ENCODE measurements at places on chromosomes 6 and 20.

DNA sequence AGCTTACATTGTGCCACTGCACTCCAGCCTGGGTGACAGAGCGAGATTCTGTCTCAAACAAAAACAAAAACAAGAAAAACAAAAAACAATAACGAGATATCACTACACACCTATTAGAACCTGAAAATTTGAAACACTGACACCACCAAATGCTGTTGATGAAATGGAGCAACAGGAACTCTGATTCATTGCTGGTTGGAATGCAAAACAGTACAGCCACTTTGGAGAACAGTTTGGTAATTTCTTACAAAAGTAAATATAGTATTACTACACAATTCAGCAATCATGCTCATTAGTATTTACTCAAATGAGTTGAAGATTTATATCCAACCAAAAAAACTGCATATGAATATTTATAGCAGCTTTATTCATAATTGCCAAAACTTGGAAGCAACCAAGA is 135.8 kb upstream of the AKIRIN2 start:
- DNase-seq, result no peak

GRCh38 chr6:105459049-105459448 is 56.2 kb upstream of the PREP start:
- DNase-seq, result no peak

- DNase-seq, result peak; percentile 67
These were observed 2.7 kb upstream of the COL12A1 start for GRCh38 chr6:75208298-75209183.

DNA sequence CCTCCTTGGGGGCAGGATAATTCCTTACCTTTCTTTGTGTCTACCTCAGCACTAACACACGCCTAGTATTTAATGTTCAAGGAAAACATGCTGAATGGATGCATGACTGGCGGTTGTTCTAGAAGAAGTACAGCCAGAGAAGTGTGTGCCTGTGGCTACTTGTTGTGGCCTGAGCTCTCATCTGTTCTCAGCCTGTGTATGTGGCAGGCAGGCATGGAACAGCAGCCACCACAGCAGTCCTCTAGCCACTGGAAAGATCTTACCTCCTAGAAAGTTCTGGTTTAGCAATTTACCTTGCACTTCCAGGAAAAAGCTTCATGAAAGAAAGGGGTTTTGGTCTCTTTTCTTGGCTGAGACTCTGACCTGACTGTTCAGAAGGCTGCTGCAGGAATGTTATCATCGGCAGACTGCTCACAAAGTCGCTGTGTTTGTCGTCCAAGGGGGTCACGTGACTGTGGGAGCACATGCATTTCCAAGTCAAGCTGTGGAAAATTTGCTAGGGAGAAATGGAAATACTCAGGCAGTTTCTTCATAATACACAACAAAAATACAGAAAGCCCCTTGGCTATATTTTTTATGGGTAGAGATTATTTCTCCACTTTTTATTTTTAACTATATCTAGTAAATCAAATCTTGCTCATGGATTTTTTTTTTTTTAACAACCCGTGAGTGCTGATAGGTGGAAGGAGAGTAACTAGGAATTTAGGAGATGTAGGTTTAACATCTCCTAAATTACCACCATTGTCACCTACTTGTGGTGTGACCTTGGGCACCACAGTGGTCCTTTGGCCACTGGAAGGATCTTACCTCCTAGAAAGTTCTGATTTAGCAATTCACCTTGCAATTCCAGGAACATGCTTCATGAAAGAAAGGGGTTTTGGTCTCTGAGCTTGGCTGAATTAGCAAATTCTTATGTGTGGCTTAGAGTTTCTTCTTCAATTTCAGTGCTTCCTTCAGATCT is 110.8 kb upstream of the GPR6 start:
- DNase-seq, result no peak

GRCh38 chr6:18107061-18107460 is 15.4 kb downstream of the NHLRC1 start:
- no peak for DNase-seq

- no peak for DNase-seq
These were observed 72.3 kb downstream of the SNX5 start for GRCh38 chr20:17896193-17896723.

- no peak for DNase-seq
These were observed 29.2 kb downstream of the C6orf141 start for GRCh38 chr6:49579649-49580048.

GRCh38 chr6:43805699-43806042 is 35.7 kb downstream of the VEGFA start:
- DNase-seq, result no peak

- no peak for DNase-seq
These were observed 9.6 kb upstream of the BAG2 start for GRCh38 chr6:57162516-57162915.

DNA sequence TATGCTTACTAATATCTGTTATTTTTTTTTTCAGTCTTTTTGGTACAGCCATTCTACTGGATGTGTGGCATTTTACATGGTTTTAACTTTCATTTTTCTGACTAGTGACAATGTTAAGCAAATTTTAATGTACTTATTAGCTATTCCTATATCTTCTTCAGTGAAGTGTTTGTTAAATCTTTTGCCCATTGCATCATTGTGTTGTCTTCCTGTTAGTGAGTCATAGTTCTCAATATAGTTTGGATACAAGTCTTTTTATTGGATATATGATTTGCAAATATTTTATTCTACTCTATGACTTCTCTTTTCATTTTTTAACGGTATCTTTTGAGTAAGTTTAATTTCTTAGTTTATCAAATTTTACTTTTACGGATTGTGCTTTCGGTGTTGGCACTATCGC is 519.4 kb downstream of the CDKAL1 start:
- no peak for DNase-seq

GRCh38 chr6:28258877-28259777 is at the start of gene NKAPL:
NKAPL (plus strand) TSS chr6:28259297; CDS start chr6:28259372, 75 bp downstream.
- peak; percentile 43 for DNase-seq

DNA sequence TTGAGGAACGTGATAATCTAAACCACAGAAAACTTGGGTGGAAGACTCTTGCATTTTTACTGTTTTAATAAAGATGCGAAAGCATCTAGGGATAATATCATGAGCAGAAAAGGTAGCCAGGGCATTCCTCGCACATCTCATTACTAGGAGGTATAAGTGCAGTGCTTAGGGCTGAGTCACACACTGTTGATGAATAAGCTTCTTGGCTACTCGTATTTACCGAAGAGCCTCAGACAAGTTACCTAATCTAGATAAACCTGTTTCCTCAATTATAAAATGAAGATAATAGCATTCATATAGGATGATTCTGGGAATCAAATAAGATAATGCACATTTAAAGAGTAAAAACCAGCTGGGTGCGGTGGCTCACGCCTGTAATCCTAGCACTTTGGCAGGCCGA is 780 bp upstream of the KIAA0319 start:
- DNase-seq, result no peak

- no peak for DNase-seq
These were observed 28.1 kb upstream of the AKIRIN2 start for GRCh38 chr6:87729965-87730719.

- DNase-seq, result no peak
These were observed 85.6 kb downstream of the PFDN4 start for GRCh38 chr20:54293526-54293925.

DNA sequence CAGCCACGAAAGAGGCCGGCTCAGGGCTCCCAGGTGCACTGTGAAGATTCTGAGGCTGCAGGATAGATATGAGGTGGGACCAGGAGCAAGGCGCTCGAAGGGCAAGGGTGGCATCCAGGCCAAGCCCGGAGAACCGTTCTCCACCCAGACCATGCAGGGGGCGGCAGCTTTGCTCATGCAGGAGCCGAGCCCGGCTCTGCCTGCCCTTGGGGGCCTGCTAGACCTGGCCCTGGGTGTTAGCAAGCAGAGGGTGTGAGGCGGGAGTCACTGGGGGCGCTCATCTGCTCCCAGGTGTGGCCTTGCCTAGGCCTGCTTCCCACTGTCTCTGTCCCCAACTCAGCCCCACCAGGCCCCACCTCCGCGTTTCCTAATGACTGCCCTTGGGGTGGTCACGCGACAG is 59.4 kb downstream of the WDR27 start:
- no peak for DNase-seq

DNA sequence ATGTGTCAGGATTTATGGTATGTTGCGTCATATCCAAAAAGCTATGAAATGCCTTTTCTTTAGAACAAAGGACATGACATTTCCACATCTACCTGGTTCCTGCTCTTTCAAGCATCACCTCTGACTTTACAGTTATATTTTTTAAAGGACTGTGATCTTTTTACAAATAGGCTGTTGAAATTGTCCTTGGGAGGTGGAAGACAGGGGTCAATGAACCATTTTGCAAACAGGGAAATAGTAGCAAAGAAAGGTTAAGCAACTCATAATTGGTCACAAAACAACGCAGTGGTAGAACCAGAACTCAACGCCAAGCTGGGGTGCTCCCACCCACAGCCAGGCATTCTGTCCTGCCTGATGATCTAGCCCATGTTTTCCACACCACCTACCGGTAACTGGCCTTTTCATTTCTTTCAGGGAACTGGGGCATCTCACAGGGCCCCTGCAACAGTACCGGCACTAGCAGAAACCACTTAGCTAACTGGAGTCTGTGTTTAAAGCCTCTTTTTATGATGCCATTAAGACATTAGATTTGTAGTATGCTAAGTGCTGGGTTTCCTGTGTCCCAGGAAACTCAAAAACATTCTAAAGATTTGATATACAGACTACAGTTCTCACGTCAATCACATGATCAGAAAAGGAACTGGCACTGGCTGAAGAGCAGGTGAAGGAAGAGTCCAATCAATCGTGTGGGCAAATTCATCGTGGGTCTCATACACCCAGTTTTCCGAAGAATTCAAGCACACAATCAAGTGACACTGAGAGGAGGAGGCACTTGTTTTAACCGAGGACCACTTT is 13.9 kb downstream of the ZNF217 start:
- no peak for DNase-seq

DNA sequence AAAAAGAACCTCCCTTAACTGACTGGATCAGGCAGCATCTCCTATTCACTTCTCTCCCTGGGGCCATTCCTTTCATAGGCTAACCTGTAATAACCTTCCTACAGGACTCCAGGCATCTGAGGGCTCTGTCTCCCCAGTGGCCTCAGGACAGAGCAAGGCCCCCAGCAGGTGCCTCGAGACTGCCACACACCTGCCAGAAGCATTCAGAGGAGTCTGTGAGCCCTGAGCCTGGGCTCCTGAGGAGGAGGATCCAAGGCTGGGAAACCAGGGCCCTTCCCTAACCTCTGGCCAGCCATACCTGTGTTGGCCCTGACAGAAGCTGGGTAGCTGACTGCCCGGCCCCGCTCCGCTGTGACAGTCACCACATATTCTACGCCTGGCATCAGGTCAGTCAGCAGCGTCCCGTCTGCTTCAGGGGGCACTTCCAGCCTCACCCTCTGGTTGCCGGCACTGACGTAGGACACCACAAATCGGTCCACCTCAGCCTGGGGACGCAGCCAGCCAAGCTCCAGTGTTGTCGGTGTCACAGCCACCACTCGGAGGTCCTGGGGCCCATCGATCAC is 20.6 kb downstream of the TNXB start:
- DNase-seq, result no peak

GRCh38 chr6:20444786-20445271 is 43.1 kb downstream of the E2F3 start:
- DNase-seq, result no peak

GRCh38 chr6:44470115-44470464 is 82.6 kb downstream of the CDC5L start:
- DNase-seq, result no peak

GRCh38 chr20:23114448-23115082 is 28.4 kb upstream of the CD93 start:
- DNase-seq, result no peak

- DNase-seq, result no peak
These were observed 145.1 kb upstream of the ZNF184 start for GRCh38 chr6:27617700-27618689.

- DNase-seq, result peak; percentile 5
These were observed 45.9 kb upstream of the MC3R start for GRCh38 chr20:56202493-56203077.

DNA sequence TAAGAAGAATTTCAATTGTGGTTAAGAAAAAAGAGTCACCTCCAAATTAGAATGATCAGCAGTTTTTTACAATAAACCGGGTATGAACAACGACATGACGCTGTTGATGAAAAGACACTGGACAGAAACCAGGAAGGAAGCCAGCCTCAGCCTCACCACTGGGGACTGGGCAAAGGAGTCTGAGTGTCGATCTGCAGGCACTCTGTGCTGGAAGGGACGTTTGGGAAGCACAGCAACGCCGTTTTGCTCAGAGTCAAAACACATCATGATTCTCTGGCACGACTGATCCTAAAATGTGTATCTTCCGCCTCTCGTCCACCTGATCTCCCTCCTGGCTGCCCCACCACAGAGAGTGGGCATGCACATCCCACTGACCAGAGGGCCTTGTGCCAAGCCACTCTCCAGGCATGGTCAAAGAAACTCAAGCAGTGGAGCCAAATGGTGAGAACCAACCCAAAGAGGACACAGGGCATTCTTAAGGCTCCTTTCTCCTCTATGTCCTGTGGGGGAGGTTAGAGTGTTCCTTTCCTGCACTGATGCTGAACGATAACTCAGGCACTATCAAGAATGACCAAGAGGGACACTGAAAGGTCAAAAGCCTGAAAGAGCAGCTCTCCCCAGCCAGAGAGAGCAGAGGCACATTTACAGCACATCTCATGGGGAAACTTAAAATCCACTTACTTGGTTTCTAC is 68.8 kb downstream of the AGPAT4 start:
- DNase-seq, result no peak

- DNase-seq, result no peak
These were observed 52.5 kb downstream of the ATG5 start for GRCh38 chr6:106273087-106273486.

- DNase-seq, result no peak
These were observed 15.8 kb upstream of the CEP162 start for GRCh38 chr6:84243240-84243639.

GRCh38 chr20:11686820-11687543 is 230.7 kb upstream of the BTBD3 start:
- peak; percentile 8 for DNase-seq

- DNase-seq, result peak; percentile 85
These were observed 17.3 kb downstream of the GABRR2 start for GRCh38 chr6:89297695-89298351.

- DNase-seq, result peak; percentile 6
These were observed 120.0 kb downstream of the SIM1 start for GRCh38 chr6:100344761-100345160.

DNA sequence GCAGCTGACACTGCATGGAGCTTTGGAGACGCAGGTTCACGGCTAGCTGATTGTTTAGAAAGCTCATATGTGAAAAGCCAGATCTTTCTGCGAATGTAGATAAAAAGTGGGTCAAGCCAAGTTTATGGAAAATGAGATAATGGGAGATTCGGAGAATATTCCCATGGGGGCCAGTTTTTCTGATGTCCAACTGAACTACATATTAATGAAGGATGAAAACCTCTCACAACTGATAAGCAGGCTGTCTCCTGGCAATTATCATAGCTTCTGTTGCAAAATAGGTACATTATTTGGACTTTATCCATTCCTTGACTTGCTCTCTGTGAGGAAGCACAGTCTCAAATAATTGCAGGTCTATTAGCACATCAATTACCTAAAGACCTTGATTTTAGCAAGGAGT is 21.1 kb downstream of the HDGFL1 start:
- DNase-seq, result no peak

DNA sequence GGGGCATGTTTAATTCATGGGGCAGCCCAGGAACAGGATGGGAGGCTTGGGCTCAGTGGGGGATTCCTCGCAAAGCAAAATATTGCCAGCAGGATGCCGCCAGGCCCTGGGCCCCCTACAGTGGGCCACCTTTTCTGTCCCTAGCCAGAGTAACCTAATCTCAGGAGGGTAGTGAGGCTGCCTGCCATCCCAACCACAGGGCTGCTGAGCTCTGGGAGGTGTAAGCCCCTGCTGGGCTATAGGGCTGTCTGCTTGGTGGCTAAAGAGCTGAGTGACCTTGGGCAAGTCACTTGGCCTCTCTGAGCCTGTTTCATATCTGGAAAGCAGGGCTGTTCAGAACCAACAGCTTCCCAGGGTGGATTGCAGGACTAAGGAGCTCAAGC is 35.7 kb upstream of the CDH22 start:
- no peak for DNase-seq
